ENCODE measurements at places on chromosomes 16 and 17.

- no peak for DNase-seq
Observed at GRCh38 chr17:63249256-63250004, 196.7 kb downstream of the CYB561 start.

DNA sequence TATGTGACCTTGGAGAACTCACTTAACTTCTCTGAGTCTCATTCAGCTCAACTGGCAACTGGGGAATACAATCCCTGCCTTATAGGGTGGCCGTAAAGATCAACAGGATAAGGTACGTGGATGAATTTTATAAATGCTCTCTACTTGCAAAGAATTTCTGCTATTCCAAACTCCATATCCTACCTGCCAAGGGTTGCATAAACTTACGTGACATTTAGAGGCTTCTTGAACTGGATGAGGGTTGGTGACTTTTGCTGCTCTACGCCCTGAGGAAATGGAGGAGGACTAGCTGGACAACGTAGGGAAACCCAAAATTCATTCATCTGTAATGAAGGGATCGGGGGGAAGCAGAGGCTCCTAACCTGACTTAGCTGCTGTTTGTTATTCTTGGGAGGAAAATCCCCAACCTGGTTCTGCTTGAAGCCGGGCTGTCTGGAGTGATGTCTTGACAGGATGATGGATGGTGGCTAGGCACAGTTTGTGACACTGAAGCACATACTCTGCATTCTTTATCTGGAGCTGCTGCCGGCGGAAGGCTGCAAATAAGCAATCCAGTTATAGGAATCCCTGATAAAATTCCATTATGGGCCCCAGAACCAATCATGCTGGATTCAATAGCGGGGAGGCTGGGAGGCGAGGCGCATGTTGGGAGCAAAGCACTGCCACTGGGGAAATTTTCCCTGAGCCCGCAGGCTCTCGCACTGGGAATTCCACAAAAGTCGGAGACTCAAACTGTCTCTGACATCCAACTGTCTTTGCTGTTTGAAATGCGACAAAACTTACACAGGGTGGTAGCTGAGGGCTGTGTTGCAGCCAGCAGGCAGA is 94.7 kb upstream of the SDK2 start:
- DNase-seq, result no peak

- DNase-seq, result no peak
Observed at GRCh38 chr16:10519929-10520868, 60.2 kb downstream of the EMP2 start.

- DNase-seq, result no peak
Observed at GRCh38 chr16:23504453-23505179, 5.7 kb downstream of the GGA2 start.

GRCh38 chr17:45382226-45382625 is 50.4 kb downstream of the ARHGAP27 start:
- no peak for DNase-seq
